ENCODE measurements at places on chromosomes 3 and 15.
A peak's percentile ranks its signal among the peaks of the same experiment; 100 is the strongest.

GRCh38 chr15:39302936-39303335, 277.9 kb upstream of the THBS1 start:
- DNase-seq = no peak

DNA sequence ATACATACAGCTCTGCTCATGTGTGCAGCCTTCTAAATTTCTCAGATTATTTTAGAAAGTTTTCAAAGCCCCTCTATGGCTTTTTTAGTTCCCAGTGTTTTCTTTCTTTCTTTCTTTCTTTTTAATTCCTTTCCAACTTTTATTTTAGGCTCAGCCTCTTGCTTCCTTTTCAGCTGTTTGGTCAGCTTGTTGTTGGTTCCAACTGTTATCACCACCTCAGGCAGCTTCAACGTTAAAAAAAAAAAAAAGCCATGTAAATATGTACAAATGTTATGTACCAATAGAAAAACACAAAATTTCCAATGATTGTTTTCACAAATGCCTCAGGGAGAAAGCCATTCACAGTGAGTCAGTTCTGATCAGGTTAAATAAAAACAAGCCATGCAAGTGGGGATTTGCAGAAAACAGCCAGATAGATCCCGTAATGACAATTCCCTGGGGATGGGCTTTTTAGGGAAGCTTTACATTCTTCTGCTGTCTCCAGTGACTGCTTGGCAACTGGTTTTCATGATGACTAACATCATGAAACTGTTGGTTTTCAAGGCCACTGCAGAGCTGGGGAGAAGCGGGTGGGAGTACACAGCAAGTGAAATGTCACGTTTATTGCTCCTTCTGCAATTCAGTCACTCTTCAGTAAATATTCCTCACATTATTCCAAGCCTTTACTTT, 908.4 kb downstream of the EPHA3 start:
- DNase-seq = peak; percentile 63

- no peak for DNase-seq
Observed at GRCh38 chr3:31251083-31251482, 281.6 kb upstream of the STT3B start.

DNA sequence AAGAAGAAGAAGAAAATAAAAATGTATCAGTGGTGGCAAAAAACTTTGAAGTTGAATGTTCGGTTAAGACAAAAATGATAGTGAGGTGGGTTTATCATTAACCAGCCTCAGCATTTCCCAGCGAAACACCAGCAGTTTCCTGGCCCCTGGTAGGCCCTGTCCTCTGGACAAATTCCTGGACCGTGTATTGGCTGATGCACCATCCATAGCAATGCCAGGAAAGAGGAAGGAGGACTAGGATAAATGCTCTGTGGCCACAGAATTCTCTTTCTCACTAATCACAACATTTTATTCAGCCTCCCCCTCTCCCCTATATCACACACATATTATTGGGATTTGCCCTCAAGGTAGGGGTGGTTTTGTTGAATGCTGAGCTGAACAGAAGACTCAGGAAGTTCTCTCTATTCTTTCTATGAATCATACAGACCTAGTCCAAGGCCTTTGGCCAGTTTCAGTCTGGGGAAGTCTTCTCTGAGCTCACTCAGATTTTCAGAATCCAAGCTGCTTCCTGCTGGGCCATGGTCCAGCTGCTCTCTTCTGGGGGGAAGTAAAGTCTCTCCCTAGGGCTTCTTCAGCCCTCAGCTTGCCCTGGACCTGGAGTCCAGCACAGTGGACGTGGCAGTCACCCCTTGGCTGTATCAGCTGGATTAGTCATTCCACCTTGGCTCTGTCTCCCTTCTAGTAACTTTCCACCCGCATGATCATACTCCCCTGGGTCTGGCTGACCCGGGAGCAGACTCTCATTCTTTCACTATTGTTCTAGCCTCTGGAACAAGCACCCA, 27.6 kb downstream of the SLC28A1 start:
- peak; percentile 98 for DNase-seq

GRCh38 chr15:75188499-75188898, 13.2 kb upstream of the C15orf39 start:
- no peak for DNase-seq

DNA sequence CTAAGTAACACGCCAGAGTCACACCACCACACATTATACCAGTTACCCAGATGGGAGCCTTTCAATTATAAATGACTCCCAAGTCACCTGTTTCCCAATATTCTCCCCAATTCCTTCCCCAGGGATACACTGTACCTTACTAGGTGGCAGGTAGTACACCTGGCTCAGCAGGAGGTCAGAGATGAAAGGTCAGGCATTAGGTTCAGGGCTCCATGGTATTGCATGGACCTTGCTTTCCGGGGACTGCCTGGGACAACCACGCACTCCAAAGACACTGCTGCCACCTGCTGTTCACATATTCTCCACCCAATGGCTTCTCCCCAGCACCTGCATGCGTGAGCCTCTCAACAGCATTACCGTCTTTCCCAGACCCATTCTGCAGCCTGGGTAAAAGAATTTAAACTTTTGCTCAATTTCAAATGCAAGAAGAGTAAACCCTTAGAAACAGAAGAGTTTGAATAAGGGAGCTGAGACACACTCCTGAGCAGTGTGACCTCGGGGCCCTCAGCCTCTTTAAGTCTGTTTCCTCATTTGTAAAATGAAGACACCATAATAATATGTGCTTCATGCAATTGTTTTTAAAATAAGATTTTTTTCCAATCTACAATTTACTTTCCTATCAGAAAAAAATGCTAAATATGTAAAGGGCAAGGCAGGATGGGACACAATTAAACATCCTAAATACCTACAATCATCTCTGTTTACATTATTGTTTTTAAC, 28.0 kb upstream of the LACTB start:
- peak; percentile 72 for DNase-seq

GRCh38 chr15:29102911-29103823, 166.5 kb downstream of the NSMCE3 start:
- no peak for DNase-seq

- DNase-seq = no peak
Observed at GRCh38 chr15:63601704-63602185, 4.6 kb downstream of the FBXL22 start.

DNA sequence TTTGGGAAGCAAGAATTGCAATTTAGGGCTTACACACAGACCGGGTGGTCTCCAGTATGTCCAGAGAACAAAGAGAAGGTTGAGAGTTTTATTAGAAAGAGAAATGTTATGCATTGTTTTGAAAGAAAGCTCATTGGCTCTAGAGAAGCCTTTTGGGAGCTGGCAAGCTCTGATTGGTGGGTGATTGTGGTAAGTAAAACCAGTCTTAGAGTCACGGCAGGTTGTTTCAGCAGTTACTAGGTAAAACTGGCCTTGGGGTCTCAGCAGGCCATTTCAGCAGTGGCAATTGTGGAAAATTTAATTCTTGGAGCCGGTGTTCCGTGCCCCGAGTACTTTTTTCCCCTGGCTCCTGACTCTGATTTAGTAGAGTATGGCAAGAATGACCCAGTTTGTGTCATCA, 78.1 kb downstream of the MRPL46 start:
- no peak for DNase-seq

DNA sequence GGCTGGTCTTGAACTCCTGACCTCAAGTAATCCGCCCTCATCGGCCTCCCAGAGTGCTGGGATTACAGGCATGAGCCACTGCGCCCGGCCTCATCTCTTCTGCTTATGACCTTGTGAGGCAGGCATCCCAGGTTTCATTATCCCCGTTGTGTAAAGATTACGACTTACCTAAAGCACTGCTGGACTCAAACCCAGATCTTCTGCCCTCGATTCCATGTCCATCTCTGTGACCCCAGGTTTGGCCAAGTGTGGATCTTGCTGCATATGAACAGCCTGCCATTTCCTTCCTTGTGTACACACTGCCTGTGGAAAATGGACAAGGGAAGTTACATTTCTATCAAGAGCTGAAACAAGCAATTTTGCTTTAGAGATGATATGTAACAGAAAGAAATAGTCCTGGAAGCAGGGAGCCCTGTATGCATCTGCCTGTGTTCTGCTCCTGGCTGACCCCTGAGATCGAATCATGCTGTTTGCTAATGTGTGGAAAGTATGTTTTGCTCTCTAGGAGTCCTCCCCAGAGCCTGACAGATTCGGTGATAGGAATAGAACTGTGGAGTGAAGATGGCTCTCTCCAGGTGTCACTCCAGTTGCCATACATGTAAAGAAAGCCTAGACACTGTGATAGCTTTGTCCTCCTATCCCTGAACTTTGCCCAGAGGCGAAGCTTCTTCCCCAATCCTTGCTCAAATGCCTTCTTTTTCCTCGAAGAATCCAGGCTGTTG, 11.8 kb upstream of the LIPC start:
- DNase-seq = no peak

DNA sequence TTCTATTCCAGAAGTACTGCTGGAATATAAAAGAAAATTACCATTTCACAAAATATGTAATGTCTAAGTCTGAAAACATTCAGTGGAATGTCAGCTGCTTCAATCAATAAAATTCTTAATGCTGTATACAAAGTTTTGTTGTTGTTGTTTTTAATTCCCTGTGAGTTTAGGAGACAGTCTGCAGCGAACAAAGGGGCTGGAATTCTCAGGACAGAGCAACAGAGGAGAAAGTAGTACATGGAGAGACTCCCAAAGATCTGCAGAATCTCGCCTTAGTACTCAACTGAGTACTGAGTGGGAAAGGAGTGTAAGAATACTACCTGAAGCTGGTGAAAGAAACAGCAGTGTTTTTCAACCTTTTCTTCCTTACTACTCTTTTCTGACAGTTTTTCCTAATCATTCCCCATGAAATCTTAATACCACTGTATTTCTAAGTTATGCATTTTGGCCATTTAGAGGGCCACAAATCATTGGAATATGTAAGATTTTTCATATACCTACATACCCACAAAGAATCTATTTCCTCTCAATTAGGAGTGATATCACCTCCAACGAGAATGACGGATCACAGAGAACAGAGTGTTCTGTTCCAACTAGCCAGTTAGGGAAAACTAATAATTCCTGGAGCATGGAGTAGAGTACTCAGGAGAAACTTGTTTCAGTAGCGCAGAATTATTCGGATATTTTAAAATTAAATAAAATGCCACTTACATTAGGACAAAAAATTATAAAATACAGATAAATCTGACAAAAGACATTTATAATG, 16.0 kb downstream of the ANKRD28 start:
- no peak for DNase-seq

- DNase-seq = no peak
Observed at GRCh38 chr15:93034512-93034911, 54.5 kb downstream of the RGMA start.

GRCh38 chr3:170692720-170693119, 106.8 kb upstream of the SLC7A14 start:
- DNase-seq = peak; percentile 38

DNA sequence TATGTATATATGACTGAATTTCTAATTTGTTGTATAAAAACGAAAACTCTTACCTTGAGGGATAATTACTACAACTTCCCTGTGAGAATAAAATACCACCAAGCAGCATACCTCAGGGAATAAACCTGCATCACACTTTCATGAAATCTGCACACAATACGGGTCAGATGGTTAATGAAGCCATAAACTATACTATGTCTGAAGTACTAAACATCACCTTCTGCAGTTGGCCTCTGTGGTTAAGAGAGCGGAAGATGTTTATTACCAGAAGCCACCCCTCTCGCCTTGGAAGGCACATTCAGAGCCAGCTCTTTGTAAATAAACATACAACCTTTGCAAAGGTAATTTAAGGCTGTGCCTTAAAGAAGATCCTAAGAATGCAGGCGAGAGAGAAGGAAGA, 462.1 kb upstream of the NR2F2 start:
- DNase-seq = no peak

DNA sequence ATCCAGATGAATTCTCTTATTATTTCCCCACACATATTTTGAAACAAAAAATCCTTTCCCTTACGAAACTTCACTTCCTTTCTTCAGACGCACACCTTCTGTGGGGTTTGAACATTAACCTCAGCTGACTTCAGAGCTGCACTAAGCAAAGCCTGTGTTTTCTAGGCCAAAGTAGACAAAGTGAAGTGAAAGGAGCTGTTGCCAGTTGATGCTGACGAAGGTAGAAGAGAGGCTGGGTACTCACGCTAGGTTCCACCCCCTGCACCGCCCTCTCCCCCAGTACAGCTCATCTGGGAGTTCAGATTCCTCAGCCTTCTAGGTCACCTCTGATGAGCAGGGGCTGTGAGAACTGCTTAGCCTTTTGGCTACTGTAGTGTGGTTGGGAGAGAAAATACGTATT, 24.1 kb downstream of the DUT start:
- peak; percentile 82 for DNase-seq

DNA sequence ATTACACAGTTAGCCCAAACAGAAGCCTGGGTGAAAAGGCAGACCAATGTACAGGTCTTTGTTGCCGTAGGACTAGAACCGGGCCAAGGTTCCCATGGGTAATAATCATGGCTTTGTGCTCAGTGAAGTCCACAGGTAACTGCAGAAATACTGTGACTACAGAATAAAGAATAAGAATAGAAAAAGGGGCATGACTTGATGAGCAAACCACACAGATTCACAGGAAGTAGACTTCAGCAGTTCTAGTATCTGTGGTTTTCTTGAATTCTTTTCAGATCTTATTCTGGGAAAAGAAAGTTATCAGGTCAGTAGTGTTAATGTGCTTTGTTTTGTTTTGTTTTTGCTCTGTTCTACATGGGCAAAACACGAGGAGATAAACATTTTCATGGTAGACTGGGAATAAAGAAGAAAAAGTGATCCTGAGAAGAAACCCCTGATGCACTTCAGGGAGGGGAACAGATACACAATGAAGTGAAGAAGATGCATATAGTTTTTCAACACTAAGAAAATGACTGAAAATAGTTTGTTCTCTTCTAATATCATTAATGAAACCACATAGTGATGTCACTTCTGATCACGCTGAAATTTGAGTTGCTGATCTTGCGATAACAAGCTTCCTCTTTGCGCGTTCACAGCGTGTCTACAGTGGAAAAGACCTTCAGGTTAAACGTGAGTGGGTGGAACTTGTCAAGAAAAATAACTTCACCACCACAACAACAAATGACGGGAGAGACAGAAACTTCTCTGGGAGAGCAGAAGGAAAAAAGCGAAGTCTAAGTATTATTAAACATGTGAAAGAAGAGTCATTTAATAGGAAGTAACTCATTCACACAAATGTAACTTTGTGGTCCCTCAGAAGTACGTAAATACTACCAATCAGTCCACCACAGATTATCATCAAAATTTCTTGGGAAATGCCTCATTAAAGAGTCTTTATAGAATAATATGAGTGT, 315.8 kb upstream of the SATB1 start:
- no peak for DNase-seq

DNA sequence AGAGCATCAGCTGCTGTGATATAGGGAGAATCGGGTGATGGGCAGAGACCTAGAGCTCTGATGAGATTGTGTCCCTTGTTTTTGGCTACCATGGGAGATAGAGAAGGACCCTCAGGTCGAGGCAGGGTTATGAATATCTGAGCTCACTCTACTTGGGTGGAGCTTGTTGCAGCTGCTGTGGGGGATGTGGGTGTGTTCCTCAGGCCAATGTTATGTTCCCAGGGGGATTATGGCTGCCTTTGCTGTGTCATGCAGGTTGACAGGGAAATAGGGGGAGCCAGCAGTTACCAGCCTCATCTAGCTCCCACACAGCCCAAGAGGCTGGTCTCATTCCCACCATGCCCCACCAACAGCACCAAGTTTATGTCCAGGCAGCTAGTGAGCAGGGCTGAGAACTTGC, 131.5 kb downstream of the TRIM42 start:
- no peak for DNase-seq

- no peak for DNase-seq
Observed at GRCh38 chr3:195597848-195598247, 14.1 kb upstream of the APOD start.

Data from amniotic epithelial cell (primary cell).